SK-N-SH (cell line): ENCODE measurements at places on chromosomes 1 and 21. TPM values are rescaled to one million over a fixed set of nuclear protein-coding genes. Genes with fewer than 3 reads are reported as not detected.

DNA sequence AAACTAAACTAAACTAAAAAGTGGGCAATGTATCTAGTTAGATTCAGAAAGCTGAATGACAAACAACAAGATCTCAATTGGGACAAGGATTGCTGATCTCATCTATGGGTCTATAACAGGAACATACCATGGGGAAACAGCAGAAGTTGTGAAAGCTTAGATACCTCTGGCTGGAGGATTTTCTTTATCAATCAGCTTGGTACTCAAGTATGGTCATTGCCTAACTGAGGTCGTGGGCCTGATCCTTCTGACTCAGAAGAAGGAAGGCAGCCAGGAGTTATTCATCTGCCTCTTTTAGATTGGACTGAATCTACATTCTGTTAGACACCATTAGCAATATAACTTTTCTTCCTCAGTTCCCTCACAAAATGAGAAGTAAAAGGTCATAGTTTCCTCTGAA lies 39.7 kb downstream of the DNTTIP2 start:
- no peak overlapping the region for H3K27ac ChIP-seq
- DNase-seq: no peak
- H3K4me3 ChIP-seq: no peak overlapping the region
- H3K27me3 ChIP-seq: no peaks in the 10 kb centered on the region
- H3K4me1 ChIP-seq: peaks cover 5% of the 10 kb centered on the region
- H3K36me3 ChIP-seq: peaks cover 4% of the 10 kb centered on the region; the same call in 1 of the 2 replicates

CRYBG2 gene
- polyA plus RNA-seq: 0.08 and 0.49 TPM in 2 replicates

- no peaks in the 10 kb centered on the region for H3K27me3 ChIP-seq
- H3K36me3 ChIP-seq: no peaks in the 10 kb centered on the region
- no peak overlapping the region for H3K4me3 ChIP-seq
- H3K27ac ChIP-seq: no peak overlapping the region
- DNase-seq: no peak
- H3K4me1 ChIP-seq: peaks cover 51% of the 10 kb centered on the region
These were observed 72.3 kb downstream of the SIPA1L2 start for GRCh38 chr1:232557502-232558191.

WRAP73 gene
- polyA plus RNA-seq: 61.9 and 67.8 TPM in 2 replicates

GRCh38 chr1:84975035-84975434 lies 21.9 kb downstream of the MCOLN2 start:
- no peak for DNase-seq
- no peaks in the 10 kb centered on the region for H3K4me1 ChIP-seq
- H3K27ac ChIP-seq: no peak overlapping the region
- no peaks in the 10 kb centered on the region for H3K27me3 ChIP-seq
- no peaks in the 10 kb centered on the region for H3K36me3 ChIP-seq

EPHA10 gene
- 0.05 and 0.06 TPM in 2 replicates for polyA plus RNA-seq

DNA sequence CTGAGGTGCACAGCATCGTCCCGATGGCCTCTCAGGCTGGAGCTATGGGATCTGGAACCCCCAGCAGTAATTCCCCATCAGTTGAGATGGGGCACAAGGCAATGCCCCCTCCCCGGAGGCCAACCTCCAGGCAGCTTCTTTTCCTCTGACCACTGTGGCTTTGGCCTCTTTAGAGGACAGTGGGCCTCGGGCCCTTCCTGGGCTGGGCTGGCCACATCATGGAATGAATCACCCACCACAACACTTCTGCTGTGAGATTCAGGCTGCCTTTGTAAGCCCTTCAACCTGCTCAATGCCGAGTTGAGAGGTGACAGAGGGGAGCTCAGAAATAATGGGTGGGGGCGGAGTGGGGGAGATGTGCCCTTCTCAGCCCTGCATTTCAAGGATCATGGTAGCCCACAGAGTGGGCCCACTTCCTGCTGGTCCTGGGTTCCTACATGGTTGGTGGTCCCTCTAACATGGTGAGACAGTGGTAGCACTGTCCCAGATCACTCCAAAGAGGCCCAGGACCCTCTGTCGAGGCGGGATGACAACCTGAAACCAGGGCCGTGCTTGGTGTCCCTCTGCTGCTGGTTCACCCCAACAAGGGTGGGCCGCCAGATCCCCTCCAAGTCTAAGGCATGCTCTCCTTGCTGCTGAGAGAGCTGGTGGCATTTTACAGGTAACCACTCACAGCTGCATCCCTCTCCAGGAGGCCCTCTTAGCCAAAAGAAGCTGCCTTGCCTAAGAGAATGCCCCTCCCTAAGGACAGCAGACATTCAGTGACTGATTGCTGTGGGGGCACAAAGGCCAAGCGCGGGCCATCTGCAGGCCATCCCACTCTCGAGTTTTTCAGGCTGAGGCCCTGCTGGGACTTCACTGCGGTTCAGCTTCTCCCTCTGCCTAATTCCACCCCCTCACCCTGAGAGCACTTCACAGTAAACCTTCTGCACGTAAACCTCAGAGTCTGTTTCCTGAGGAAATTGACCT lies 29.7 kb upstream of the EVA1B start:
- H3K27me3 ChIP-seq: no peaks in the 10 kb centered on the region
- peaks cover 29% of the 10 kb centered on the region for H3K36me3 ChIP-seq
- H3K27ac ChIP-seq: peak overlapping the region; percentile 100

HMGB4 gene
- not detected in 2 replicates for polyA plus RNA-seq

- peaks cover 10% of the 10 kb centered on the region for H3K4me1 ChIP-seq
- no peak for DNase-seq
- H3K27ac ChIP-seq: no peak overlapping the region
- no peaks in the 10 kb centered on the region for H3K36me3 ChIP-seq
- no peak overlapping the region for H3K4me3 ChIP-seq
These were observed 14.5 kb downstream of the CD247 start for GRCh38 chr1:167503626-167504466.

DNA sequence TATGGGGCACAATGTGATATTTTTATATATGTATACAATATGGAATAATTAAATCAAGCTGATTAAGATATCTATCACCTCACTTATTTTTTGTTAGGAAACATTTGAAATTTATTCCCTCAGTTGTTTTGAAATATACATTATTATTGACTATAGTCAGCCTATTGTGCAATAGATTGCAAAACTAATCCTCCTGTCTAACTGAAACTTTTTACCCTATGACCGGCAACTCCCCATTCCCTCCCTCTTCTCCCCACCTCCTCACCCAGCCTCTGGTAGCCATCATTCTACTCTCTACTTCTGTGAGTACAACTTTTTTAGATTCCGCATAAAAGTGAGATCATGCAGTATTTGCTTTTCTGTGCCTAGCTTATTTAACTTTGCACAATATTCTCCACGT lies 117.7 kb upstream of the SGIP1 start:
- no peak overlapping the region for H3K27ac ChIP-seq
- H3K27me3 ChIP-seq: no peaks in the 10 kb centered on the region
- H3K4me1 ChIP-seq: no peaks in the 10 kb centered on the region
- H3K36me3 ChIP-seq: no peaks in the 10 kb centered on the region

DNA sequence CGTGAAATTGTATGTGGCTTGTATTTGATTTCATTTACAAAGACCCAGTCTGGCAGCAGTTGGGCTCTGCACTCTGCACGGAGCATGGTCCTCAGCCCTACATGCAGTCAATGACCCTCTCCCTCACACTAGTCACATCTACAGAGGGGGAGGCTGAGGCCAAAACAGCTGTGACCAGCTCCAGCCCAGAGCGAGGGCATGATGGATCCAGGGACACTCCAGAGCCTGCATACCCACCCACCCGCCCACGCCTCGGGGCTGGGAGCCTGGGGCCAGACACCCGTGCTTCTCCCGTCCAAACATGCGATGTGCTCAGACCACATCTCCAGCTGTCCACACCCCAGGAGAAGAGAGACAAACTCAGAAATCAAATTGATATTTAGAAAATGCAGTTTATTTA lies 14.0 kb upstream of the PRDM16 start:
- H3K27me3 ChIP-seq: no peaks in the 10 kb centered on the region
- no peak overlapping the region for H3K4me3 ChIP-seq
- H3K27ac ChIP-seq: no peak overlapping the region
- no peaks in the 10 kb centered on the region for H3K36me3 ChIP-seq
- DNase-seq: no peak
- H3K4me1 ChIP-seq: no peaks in the 10 kb centered on the region

GRCh38 chr1:6450943-6451373 lies 15.0 kb downstream of the TNFRSF25 start:
- no peaks in the 10 kb centered on the region; the same call in 1 of the 2 replicates for H3K4me1 ChIP-seq
- no peak for DNase-seq
- H3K4me3 ChIP-seq: no peak overlapping the region
- peaks cover 44% of the 10 kb centered on the region for H3K27me3 ChIP-seq
- no peaks in the 10 kb centered on the region for H3K36me3 ChIP-seq

KCNN3 gene
- 0.10 and 0.16 TPM in 2 replicates for polyA plus RNA-seq

DNA sequence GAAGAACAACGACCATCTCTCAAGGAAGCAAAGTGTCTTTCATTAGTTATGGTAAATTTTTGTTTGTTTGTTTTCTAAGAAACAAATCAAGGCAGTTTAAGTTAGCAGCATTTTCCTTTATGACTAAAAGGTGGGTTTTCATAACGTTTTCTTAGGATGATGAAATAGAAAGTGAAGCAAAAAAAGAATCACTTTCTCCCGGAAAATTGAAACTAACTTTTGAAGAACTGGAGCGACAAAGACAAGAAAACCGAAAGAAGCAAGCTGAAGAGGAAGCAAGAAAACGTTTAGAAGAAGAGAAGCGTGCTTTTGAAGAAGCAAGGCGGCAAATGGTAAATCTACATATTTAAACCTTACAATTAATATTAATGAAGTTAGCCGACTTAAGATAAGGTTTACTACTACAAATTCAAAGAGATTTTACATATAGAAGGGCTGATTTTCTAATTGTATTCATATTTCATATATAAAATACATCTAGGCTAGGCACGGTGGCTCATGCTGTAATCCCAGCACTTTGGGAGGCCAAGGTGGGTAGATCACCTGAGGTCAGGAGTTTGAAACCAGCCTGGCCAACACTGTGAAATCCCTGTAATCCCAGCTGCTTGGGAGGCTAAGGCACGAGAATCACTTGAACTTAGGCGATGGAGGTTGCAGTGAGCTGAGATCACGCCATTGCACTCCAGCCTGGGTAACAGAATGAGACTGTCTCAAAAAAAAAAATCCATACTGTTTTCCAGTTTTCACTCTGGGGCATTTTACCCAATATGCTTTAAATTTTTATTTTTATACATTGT lies 38.3 kb downstream of the NEXN start:
- H3K27me3 ChIP-seq: no peaks in the 10 kb centered on the region
- DNase-seq: no peak
- H3K4me3 ChIP-seq: no peak overlapping the region
- H3K27ac ChIP-seq: no peak overlapping the region
- no peaks in the 10 kb centered on the region; the same call in 1 of the 2 replicates for H3K4me1 ChIP-seq

- 0 out of 2 replicates have a peak, but pooled peaks cover 19% of the 10 kb centered on the region for H3K27me3 ChIP-seq
- no peak overlapping the region for H3K27ac ChIP-seq
- H3K4me3 ChIP-seq: no peak overlapping the region
- no peaks in the 10 kb centered on the region for H3K4me1 ChIP-seq
- no peak for DNase-seq
- H3K36me3 ChIP-seq: no peaks in the 10 kb centered on the region
These were observed 124.7 kb downstream of the SYF2 start for GRCh38 chr1:25107643-25108010.

DNA sequence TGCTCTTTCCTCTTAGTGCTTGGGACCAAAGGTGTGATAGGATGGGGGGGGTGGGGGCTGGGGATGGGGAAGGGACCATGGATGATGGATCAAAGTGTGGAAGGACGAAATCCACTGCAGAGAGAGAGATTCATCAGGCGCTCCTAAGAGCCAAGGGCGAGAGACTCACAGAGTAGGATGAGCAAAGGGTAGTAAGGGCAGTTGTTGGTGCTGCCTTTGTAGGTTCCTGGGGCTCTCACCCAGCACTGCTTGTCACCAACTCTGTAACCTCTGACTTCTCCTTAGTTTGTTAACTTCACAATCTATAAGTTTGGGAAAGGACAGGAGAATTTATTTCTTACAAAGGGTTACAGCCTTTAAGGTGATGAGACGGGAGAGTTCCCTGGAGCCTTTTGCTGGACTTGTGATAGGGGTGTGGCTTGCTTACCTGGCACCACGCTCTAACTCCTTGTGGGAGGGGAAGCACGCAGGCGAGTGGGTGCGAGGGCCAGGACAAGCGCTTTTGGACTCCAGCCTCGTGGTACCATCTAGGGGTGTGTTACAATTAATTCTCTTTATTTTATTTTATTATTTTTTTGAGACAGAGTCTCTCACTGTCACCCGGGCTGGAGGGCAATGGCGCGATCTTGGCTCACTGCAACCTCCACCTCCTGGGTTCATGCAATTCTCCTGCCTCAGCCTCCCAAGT lies 1.6 kb upstream of the PDXK start:
- DNase-seq: no peak
- H3K27ac ChIP-seq: no peak overlapping the region
- no peak overlapping the region for H3K4me3 ChIP-seq
- H3K36me3 ChIP-seq: no peaks in the 10 kb centered on the region

CDKN2C gene
- polyA plus RNA-seq: 27.0 and 29.4 TPM in 2 replicates

- 0 out of 2 replicates have a peak, but pooled peaks cover 3% of the 10 kb centered on the region for H3K4me1 ChIP-seq
These were observed 205.9 kb upstream of the DPYD start for GRCh38 chr1:98126740-98127139.

- no peak for DNase-seq
- no peaks in the 10 kb centered on the region for H3K4me1 ChIP-seq
- no peaks in the 10 kb centered on the region for H3K27me3 ChIP-seq
- no peak overlapping the region for H3K4me3 ChIP-seq
- H3K36me3 ChIP-seq: no peaks in the 10 kb centered on the region
- H3K27ac ChIP-seq: no peak overlapping the region
These were observed 332.4 kb upstream of the ZP4 start for GRCh38 chr1:238223076-238223640.

DNA sequence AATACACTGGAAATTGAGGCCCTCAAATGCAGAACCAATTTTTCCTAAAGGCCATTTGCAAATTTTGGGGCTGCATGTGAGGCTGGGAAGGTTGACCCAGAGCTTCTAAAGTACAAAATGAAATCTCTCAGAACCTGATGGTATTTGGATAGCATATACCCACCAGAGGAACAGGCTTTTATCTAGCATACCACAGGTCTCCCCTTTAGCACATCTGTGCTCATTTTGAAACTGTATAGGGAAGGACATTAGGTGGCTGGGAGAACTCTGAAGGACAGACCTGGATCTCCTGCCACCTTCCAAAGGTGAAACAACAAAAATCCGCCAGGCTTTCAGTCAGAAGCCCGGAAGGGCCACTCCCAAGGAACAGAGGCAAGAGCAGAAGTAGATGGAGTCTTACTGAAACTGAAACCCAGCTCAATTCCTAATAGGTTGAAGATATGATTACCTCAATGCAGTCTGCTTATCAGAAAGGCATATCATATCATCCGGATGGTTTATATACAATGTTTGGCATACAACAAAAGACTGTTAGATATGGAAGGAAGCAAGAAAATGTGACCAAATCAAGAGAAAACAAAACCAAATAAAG lies 11.6 kb downstream of the CD55 start:
- no peak overlapping the region for H3K27ac ChIP-seq
- H3K4me1 ChIP-seq: no peaks in the 10 kb centered on the region
- H3K36me3 ChIP-seq: no peaks in the 10 kb centered on the region

ACTL8 gene
- polyA plus RNA-seq: 0.05 TPM in 1 of 2 replicates, not detected in the other

DNA sequence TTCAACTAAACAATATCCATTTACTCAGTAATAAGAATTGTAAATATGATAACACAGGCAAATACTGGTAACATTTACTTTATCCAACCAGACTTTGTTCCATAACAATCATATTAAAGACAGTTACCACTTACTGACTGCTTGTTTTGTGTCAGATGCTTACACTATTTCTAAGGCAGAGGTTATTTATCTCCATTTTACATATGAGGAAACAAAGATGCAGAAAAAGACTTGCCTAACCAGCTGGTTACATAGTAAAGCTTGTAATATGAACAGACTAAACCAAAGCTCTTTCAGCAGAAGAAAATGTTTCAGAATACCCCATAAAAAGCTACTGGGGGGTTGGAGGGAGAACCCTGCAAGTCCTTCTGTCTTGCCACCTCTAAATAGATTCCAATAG lies 180.1 kb downstream of the EIF4G3 start:
- no peak overlapping the region for H3K27ac ChIP-seq
- peaks cover 11% of the 10 kb centered on the region; the same call in 1 of the 2 replicates for H3K36me3 ChIP-seq
- H3K4me3 ChIP-seq: no peak overlapping the region
- no peaks in the 10 kb centered on the region for H3K27me3 ChIP-seq
- peaks cover 22% of the 10 kb centered on the region; the same call in 1 of the 2 replicates for H3K4me1 ChIP-seq
